Left renal pelvis (tissue), 4 donors: ENCODE measurements at places on chromosomes 6 and 20.

GRCh38 chr20:16666272-16666671 is 63.6 kb upstream of the SNRPB2 start:
- DNase-seq: no peak

- DNase-seq: no peak
These were observed 165.4 kb downstream of the SYNDIG1 start for GRCh38 chr20:24634855-24635254.

GRCh38 chr6:24353861-24354260 is 4.0 kb downstream of the DCDC2 start:
- no peak for DNase-seq

- DNase-seq: no peak
These were observed 201.0 kb downstream of the ASCC3 start for GRCh38 chr6:100680163-100680562.

DNA sequence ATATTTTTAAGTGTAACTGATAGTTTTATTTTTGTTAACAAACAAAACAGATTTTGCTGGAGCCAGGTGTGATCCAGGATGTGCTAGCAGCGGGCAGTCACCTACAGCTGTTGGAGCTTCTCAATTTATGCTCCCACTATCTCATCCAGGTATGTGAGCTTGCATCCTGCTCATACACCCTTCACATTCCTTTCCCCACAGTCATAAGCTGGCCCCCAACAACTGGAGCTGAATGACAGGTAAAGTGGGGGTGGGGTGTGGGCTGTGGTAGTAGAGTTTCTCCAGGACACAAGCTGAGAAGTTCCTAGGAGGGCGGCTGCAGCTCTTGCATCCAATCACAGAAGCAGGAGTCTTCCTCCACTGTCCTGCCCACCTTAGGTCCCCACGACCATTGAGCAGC is 140.1 kb downstream of the KLHL32 start:
- DNase-seq: no peak

DNA sequence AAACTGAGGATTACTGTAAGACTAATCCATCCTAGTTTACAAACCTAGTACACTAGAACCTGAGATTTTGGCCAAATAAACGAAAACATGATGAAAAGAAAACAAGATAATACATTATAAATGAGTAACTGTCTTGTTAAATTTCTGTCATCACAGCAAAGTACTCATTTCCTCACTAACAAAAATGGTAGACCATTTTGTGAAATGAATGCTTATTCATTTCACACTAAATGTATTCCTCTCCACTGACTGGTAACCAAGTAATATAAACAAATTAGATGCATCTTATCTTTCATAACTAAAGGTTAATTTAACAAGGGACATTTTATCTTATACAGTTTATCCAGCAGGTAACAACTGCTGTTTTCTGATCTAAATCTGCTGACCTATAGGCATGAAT is 143.7 kb downstream of the REV3L start:
- no peak for DNase-seq

DNA sequence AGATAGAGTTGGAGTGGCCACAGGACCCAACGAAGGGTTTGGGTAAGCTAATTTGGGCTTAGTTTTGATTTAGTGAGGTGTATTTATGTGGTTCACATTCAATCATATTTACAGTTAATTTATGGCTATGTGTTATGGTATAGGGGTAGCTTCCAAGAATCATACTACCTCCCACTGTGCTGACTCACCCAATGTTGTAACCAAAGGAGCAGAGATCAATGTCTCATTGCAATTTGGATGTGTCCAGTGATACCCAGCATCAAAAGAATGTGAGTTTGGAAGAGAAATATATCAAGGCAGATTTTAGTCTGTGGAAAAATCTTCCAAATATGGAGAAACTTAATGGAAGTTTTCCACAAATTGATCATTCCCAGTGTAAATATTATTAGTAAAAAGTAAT is 25.3 kb upstream of the SMIM8 start:
- DNase-seq: no peak

GRCh38 chr6:137237413-137238170 is 18.4 kb upstream of the IFNGR1 start:
- no peak for DNase-seq

- DNase-seq: no peak
These were observed 19.9 kb upstream of the NANP start for GRCh38 chr20:25643716-25644115.

GRCh38 chr20:45985573-45985972 is 13.6 kb upstream of the ZNF335 start:
- DNase-seq: no peak

GRCh38 chr6:20644667-20645370 is 110.6 kb downstream of the CDKAL1 start:
- DNase-seq: no peak

- no peak for DNase-seq
These were observed 3.2 kb downstream of the IRF4 start for GRCh38 chr6:394641-395289.

DNA sequence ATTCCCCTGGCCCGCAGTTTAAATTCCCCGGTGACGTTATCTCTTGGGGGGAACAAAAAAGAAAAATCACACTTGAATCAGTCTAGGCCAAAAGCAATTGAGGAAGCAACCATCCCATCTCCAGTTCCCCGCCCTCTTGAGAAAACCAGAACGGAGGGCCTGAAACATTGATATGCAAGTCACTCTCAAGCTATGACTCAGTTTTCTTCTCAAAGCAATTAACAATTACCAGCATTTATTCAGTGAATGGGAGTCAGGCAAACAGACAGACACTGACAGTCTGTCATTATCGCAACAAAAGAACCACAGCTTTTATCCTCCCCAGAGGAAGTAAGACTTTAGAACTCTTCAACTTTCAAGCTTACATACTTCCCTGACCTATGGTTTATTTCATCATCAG is 100.9 kb downstream of the OPRM1 start:
- DNase-seq: no peak

DNA sequence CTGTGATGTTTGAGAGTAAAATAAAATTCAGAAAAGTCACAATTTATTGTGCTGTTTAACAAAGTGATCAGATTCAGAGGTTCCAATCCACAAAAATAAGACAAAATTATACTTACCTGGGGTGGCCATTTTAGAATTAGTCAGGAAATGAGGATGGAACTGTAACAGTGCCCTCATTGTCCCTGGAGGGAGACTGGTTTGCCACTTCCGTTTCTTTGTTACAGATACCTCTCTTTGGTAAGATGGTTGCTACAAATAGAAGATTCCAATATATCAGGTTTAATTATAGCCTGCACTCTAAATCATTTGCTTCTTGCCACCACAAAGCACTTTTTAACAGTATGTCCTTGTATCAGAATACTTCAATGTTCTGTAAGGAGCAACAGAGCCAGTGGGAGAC is 95.6 kb downstream of the CTNNBL1 start:
- no peak for DNase-seq

DNA sequence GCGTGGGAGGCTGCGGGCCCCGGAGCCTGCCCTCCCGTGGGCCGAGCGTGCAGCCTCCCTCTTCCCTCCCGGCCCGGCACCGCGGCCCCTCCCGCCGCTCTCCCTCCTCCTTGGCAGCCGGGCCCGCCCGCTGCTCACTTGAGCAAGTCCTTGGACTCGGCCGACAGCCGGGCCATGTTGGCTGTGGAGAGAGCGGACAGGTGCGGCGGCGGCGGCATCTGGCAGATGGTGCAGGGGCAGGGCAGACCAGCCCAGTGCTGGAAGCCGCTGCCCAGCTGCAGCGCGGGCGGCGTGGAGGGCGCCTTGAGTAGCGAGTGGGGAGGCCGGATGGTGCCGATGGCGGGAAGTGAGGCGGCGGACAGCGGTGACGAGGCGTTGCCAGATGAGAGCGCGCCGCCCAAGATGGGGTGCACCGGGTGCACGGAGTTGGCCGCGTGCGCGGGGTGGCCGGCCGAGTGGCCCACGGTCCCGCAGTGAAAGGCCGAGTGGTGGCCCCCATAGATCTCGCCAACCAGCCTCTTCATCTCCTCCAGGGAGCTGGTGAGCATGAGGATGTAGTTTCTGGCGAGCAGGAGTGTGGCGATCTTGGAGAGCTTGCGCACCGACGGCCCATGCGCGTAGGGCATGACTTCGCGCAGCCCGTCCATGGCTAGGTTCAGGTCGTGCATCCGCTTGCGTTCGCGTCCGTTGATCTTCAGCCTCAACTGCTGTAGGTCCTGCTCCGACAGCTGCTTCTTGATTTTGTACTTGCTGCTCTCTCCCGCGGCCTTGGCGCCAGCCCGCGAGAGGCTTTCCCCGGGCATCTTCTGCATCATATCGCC is 766 bp downstream of the OLIG3 start:
- no peak for DNase-seq

GRCh38 chr20:37534401-37535157 is 6.9 kb upstream of the BLCAP start:
- no peak for DNase-seq

DNA sequence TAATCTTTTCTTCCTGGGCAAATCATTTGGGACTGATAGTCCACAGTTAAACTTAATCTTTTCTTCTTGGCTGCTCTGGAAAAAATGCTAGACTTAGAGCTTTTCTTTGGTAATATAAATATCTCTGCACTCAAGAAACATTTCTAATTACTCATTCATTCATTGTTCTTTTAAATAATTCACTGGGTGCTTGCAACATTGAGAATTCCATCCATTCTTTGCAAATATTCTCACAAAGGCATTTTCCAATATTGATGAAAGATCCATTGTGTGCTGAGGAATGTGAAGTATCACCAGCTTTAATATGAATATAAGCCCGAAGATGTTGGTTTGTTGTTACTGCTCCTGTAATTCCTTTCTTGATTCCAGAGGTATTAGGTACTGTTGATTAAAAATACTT is 38.4 kb downstream of the AKAP7 start:
- no peak for DNase-seq

- DNase-seq: no peak
These were observed 505.0 kb downstream of the BMP2 start for GRCh38 chr20:7272512-7272911.

- DNase-seq: no peak
These were observed 51.5 kb upstream of the PTPRT start for GRCh38 chr20:43241057-43241702.

GRCh38 chr6:37785002-37785662 is 34.4 kb upstream of the ZFAND3 start:
- no peak for DNase-seq

DNA sequence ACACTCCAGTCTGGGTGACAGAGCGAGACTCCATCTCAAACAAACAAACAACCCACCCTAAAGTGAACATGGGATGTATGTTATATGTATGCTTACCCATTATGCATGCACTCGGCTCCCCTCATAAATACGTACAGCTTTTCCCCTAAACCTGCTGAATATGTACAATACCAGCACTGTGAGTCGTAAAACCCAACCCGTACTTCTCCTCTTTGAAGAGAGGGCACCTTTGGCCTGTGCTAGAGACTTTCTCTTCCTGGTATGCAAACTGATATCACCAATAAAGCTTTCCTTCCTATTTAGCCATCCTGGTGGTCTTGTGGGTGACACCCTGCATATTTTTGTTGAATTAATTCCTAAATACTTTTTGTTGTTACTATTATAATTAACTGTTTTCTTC is 51.3 kb downstream of the VSTM2L start:
- no peak for DNase-seq

DNA sequence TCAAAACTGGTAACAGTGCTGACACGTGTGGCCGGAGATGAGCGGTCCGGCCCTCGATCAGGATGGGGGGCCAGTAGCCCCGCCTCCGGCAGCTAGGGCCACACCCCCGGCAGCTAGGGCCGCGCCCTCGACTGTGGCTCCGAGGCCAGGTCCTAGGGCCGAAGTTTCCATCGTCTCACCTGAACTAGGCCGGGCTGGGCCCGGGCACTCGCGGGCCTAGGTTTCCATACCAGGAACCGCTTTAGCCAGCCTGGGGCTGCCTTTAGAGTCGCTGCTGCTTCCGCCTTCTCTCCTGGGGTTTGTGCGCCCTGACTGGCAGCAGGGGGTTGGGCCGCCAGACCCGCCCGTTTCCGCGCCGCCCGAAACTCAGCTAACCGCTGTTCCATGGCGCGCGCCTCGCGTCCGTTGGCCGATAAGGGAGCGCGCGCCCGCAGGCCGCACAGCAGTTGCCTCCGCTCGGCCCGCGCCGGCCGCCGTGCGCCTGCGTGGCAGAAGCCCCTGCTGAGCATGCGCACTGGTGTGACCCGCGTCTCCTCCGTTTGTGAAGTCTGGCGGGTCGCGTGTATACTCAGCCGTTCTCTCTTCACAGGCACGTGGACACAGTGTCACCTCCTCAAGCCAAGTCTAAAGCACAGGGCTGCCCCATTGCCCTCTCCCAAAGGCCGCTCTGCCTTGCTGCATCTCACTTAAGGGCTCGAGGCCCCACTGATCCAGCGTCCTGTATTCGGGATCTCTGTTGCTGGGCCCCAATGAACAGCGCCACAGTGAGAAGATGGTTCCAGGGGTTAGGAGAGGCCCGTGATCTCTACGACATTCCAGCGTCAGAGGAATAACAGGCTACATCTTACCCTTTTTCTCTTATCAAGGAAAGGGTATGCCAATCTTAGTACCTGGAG is at the start of gene SAYSD1:
TSS of gene SAYSD1 (minus strand) at position 483 of the 896 bp plus-strand sequence. CDS start at position 386, 97 bp downstream.
- DNase-seq: peak; percentile 85

GRCh38 chr20:43262341-43262740 is 72.6 kb upstream of the PTPRT start:
- DNase-seq: no peak

DNA sequence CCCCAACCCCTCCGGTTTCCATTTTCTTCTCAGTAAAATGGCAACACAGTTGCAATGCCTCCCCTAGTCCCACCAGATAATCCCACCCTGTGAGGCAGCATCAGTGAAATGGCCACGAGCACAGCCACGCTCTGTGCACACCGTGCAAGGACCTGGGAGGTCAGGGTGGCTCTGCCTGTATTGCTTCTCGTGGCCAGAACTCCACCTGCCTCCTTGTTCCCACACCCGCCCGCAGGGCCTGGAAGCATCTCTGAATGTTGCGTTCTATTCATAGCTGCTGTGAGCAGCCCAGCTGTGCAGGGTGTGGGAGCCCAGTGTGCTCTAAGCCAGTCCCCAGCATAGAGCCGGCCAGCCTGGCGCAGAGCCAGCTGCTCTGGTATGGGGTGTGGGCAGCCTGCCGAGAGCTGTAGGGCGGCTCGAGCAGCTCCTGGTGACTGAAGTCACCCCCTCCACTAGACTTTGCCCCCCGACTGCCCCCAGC is 161.1 kb downstream of the DLL1 start:
- DNase-seq: no peak

DNA sequence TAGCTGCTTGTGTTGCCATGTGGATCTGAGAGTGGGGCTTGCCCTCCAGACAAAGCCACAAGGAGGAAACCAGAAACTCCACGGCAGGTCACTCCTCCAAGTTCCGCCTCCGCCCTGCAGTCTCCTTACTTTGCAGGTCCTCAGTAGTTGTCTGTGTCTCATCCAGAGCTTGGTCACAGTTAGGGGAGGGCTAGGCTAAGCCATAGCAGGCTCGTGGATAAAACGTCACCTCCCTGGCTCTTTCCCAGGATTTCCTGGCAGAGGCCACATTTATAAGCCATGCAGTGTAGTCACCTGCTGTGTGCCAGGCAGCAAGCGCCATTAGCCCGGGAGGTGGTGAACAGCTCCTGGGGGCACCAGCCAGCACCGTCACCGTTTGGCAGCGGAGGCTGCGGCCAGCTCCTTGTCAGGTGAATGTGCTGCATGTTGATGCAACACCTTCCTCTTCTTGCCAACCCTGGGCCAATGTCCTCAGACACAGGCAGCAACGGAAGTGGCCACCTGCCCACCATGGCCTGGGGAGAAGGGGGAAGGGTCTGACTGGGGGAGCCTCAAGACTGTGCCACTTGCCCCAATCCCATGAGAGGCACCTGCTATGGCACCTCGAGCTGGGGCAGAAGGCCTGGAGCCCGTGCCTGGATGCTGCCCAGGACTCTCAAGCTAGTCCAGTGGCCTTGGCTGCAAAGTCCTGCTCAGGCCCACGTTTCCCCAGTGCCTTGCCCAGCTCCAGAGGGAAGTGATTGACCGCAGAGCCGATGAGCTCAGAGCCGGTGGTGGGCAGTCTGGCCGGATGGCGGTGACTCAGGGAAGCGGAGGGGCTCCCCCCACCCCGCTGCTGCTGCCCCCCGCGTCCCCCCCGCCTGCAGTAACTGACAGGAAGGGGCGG is 39.0 kb upstream of the SLCO4A1 start:
- DNase-seq: no peak
